ENCODE measurements at places on chromosomes 7 and 10.

DNA sequence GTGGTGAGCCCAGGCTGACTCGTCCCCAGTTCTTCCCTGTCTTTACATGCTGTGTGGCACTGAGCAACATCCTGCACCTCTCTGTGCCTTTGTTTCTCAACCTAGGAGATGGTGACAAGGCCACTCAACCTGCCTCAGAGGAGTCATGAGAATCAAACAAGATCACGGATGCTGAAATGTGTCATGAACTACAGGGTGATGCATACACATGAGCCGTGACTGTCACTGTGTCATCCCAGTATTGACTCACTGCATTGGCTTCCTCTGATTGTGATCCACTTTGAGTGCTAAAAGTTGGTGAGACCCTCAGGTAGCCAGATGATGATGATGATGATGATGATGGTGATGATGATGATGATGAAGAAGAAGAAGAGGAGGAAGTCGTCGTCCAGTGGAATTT is 11.5 kb downstream of the C10orf71 start:
- no peak for DNase-seq

GRCh38 chr7:121436688-121437087 is 40.6 kb upstream of the FAM3C start:
- DNase-seq = no peak

- DNase-seq = no peak
These were observed 485.6 kb upstream of the GRM3 start for GRCh38 chr7:86158111-86158510.

GRCh38 chr7:45163692-45164052 is 6.1 kb downstream of the RAMP3 start:
- DNase-seq = no peak

GRCh38 chr10:97512993-97513392 is 14.3 kb downstream of the UBTD1 start:
- no peak for DNase-seq
